GM12865 (cell line): ENCODE measurements at places on chromosomes 6 and 20.
A peak's percentile ranks its signal among the peaks of the same experiment; 100 is the strongest.

DNA sequence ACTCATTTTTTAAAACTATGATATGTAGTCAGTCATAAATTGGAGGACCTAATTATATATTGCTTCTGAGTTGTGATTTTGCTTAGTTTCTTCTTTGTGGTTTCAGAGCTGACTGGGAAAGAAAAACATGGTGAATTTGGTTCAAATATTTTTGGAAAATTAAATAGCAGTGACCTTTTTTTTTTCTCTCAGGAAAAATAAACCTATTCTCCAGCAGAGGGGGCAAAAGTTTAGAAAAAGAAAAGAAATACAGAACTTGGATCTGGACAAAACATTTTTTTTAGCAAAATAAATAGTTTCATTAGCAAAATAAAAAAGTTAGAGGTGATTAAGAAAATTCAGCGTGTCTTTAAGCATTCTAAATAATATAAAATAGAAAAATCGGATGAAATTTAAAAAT is 10.2 kb downstream of the COL10A1 start:
- DNase-seq = no peak

- DNase-seq = peak; percentile 38
Observed at GRCh38 chr6:15434263-15434662, 188.4 kb downstream of the JARID2 start.

- DNase-seq = no peak
Observed at GRCh38 chr20:22418738-22419137, 165.6 kb downstream of the FOXA2 start.

DNA sequence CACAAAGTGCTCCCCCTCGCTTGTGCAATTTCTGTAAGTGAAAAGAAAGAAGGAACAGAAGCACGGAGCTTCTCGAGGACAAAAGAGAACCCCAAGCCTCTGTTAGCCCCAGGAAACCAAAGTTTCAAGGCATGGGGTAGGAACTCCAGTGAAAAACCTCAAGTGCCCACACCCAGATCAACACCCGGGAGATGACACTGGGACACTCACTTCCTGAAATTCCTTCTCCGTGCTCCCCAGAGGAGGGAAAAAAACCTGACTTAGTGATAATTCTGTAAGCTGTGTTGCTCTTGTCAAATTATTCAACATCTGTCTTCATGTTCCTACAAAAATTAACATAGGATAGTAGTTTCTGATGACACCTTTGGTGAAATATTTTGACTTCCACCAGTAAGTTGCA is 4.6 kb downstream of the MDGA1 start:
- no peak for DNase-seq

DNA sequence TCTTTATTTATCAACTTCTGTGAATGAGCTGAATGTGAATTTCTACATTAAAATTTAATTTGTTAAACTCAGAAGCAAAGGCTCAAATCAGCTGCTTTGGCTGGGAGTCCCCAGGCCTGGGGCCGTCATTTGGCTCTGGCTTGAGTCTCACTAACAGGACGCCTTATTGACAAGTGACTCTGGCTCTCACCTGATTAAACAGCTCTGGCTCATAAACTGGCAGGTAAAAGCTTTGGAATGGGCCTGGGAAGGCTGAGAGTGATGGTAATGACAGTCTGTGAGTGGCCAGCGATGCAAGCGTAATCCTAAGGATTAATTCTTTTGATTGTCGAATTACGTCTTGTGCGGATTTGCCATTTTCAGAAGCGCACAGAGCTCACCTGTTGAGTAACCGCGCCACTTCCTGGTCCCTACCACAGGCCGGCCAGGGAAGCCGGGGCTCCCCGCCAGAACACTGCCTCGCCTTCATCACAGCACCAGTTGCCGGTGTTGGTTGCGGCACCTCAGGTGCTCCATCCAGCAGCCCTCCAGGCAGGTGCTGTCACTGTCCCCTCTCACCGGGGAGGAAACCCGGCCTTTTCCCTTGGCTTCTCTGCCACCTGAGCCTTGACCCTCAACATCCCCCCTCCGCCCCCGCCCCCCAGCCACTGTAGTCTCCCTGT is 110.7 kb downstream of the ZDHHC14 start:
- no peak for DNase-seq

- peak; percentile 93 for DNase-seq
Observed at GRCh38 chr6:155174576-155175211, 89.1 kb upstream of the CLDN20 start.

DNA sequence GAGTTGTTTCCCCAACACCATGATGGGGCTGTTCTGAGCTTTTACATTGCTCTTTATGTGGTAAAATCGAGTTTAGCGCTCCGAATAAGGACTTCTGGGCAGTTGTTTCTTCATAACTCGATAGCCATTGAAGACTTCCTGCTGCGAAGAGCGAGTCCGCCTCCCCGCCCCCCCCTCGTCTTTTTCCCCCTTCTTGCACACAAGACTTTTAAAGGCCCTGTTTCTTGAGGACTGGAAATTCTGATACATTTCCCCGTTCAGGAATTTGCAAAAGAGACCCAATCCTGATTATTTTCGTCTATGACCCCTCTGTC is 1.5 kb upstream of the CITED2 start:
- DNase-seq = no peak

- no peak for DNase-seq
Observed at GRCh38 chr6:30006170-30007131, 54.6 kb upstream of the POLR1H start.

DNA sequence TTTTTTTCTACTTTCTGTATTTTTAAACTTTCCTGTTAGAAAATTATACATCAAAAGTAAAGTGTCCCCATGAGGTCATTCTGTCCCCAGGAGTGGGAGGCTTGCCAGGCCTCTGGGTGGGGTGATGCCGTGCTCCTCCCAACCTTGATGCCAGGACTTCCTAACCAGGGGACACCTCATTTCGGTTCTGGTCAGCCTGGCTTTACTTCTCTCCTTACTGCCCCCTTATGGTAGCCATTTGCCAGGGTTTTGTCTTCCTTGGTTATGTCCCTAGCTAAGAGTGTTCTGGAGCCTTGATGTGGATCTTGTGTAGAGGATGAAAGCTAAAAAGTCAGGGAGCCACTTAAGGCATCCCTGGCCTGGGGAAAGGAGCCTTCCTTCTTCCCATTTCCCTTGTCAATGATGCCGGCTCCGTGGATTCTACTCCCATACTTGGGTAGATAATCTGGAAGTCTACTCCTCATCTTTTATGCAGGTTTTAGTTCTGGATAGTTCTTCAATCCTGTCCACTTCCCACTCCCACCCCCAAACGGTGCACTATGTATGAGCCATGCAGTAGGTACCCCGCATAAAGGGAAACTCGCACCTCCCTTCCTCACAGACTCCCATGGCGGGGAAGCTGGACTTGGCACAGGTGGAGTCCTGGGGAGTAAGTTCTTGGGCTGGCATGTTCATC is 164.1 kb upstream of the SALL4 start:
- DNase-seq = peak; percentile 41

- DNase-seq = no peak
Observed at GRCh38 chr6:52053038-52053695, 34.2 kb downstream of the PKHD1 start.

DNA sequence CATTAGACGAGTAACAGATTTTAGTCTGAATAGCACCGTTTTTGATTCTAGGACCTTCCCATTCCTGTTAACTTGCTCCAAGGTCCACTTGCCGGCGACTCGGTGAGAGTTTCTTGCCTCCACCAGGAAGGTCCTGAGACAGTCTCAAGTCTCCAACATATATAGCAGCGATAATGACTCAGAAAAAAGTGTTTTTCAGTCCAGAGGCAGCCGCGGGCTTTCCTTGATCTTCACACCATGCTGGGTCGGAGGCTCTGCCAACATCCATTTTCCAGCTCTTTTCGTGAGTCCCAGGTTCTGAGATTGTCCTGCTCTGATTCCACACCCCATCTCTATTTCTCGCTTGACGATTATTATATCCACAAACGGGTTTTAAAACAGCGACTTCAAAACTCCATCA is 170.5 kb downstream of the GPX5 start:
- DNase-seq = no peak

DNA sequence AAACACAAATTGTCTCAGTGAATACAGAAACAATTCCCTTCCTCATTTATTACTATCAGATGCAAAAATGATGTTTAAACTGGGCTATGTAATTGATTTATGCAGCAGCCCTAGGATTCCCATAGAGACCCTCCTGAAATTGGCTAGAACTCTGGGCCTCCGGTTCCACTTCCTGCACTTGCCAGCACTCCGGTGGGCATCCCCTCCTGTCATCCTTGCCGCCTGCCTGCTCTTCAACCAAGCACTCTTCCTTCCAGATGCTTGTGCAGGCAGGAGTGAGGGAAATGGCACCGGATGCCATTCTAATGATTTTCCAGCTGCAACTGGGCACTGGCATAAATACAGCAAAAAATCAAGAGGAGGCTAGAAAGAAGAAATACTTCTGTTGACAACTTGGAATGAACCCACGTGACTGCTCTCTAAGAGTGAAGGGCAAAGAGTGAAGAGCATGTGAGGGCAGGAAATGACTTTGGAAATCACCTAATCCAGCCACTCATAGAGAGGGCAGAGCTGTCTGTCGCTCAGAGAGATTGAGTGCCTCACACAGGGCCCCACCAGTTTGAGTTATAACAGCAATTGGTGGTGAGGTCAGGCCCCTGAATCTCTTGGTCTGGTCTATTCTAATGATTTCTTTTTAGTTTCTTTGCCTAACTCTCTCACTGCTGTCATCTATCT is 3.7 kb upstream of the NEDD9 start:
- peak; percentile 67 for DNase-seq

- no peak for DNase-seq
Observed at GRCh38 chr6:35723587-35723986, 13.2 kb upstream of the ARMC12 start.

DNA sequence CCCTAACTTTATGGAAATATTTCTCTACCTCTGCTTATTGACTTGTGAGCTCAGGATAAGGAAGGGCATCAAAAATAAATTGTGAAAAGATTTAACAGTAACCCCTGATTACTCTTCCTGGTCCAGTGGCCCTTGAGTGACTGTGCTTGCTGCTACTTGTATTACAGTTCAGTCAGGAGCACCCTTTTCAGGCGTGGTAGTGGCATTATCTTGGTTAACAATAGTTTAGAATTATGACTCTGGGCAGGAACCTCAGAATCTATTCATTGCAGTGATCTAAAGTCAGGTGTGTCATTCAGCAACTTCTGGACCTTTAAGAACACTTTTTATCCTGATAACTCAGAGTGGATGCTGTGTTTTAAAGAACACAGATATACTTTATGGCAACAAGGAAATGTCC is 43.4 kb downstream of the FAM135A start:
- no peak for DNase-seq

GRCh38 chr6:7912736-7913517 is 2.3 kb upstream of the TXNDC5 start:
- DNase-seq = no peak

DNA sequence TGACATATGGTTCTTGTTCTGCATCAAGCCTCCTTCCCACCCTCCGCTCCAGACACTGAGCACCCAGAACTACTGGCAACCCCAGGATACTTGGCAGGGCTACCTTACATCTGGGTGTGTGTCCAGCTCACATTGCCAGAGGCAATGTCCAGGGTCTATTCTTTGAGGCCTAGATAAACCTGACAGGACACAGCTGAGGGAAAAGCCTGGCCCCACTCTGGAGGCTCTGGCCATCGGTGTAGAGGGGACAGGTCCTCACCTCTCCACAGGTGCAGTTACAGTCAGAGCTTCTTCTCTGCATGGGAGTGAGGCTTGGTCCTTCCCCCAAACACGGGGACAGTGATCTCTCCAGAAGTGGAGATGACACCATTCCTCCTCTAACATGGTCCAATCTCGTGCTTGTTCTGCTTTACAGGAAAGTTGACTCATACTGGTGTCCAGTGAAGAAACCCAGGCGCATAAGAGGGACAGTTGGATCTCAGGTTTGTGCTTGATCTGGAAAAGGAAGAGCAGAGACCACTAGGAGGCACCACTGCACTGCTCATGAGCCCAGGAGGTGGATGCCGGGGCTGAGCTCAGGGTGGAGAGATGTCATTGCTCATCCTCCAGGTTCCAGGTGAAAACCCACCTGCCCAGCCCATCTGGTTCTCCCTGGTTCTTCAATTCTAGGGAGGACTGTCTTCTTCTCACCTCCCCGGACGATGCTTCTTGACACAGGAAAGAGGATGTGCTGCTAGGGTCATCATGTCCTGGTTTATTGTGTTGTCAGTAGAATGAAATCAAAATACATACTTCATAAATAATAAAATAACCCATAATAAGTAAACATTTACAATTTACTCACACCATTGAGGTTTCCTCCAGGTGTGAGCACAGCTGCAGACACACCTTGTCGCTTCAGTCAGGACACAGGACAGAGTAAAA is 14.7 kb downstream of the HLA-F start:
- DNase-seq = peak; percentile 82

DNA sequence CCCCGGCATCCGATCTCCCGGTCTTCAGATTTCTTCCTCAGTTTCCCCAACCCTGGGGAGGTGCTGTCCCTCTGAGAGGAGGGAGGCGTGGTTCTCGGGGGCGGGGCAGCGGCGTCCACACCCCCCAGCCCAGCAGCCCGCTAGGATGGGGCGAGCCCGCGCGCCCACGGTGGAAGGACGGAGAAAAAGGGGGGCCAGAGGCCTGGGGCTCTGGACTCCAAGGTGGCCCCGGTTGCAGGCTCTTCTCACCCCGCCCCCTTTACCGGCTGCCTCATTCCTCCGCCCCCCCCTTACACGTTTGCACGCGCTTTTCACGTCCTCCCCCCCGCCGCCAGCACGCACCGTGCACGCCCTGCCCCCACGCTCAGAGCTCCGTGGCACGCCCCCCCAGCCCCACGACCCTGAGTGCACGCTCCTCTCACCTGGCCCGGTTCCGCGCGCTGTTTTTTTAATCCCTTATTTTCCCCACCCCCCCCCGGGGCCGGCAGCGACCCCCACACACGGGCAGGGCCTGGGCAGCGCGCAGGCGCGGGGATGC is 402 bp downstream of the ZBTB12 start:
- peak; percentile 82 for DNase-seq

DNA sequence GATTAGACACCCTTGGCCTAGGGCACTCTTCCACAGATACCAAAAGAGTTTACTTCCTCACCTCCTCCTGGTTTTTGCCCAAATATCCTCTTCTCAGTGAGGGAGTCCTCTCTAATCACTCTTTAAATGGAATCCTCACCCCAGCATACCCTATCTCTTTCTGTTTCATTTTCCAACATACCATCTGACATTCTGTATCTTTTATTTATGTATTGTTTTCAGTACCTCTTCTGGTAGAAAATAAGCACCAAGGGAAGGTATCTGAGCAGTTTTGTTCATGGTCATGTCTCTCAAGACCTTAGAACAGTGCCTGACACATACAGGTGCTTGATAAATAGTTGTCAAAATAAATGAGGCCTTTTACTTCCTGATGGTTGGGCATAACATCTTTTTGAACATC is 55.1 kb downstream of the KIAA0408 start:
- DNase-seq = peak; percentile 61

GRCh38 chr20:50522053-50522674 is 12.0 kb downstream of the PTPN1 start:
- DNase-seq = no peak

DNA sequence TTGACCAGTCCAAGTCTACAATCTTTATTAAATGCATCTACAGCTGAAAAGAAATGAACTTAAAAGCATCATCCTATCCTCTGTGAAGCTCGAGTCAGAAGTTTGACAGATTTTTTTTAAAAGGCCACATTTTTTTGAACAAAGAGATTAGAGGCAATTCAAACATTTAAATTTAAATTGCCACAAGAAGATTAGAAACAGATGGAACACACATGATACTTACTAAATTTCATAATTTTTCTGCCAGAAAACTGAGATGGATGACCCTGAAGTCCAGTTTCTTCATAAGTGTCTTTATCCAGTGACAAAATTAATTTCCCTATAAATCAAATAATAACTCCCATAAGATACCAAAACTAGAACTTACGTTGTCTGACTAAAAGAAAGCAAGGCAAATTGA is 4.3 kb downstream of the RPP40 start:
- DNase-seq = no peak

GRCh38 chr20:39268491-39268951 is 306.4 kb downstream of the DHX35 start:
- DNase-seq = no peak
